ENCODE measurements at places on chromosomes 12 and 14.
A peak's percentile ranks its signal among the peaks of the same experiment; 100 is the strongest.

GRCh38 chr12:131473261-131473660, 237.6 kb upstream of the SFSWAP start:
- DNase-seq: no peak

DNA sequence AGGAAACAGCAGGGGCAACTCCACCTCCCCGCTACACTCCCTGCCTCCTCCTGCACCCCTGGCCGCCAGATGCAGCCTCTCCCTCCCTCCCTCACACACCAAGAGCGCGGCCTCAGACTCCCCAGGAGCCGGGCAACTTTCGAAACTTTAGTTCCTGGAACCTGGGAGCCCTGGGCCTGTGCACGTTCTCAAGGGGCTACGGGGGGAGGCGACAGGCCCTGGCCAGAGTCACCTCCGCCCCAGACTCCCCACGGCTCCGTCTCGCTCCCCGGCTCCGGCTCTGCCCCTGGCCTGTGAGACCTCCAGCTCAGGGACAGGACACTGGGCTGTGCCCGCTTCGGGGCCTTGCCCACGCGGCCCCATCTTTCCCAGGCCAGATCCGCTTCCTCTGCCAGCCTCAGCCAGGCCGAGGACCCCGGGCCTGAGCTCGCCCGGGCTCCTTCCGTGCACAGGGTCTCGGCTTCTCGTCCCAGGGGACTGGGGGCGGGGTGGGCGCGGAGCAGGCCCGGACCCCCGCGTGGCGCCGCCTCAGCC, 5.5 kb downstream of the AMN start:
- no peak for DNase-seq

GRCh38 chr14:91878274-91878673, 10.9 kb upstream of the TC2N start:
- no peak for DNase-seq

- DNase-seq: no peak
Observed at GRCh38 chr14:87878959-87879358, 114.0 kb downstream of the GALC start.

- peak; percentile 16 for DNase-seq
Observed at GRCh38 chr12:16385782-16386646, 38.6 kb downstream of the MGST1 start.

DNA sequence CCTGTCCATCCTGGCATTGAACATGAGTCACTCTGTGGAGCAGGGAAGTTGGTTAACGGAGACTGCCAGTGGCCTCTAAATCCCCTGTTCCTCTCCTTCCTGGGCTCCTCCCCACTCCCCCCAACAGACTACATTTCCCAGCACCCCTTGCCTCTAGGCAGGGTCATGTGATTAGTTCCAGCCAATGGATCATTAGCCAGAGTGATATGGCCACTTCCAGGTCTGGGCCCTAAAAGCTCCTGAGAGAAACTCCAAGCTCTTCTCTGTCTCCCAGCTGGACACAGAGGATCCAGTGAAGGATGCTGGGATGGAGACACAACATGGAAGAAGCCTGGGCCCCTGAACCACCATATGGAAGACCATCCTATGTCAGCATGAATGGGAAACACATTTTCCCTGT, 54.4 kb upstream of the RFLNA start:
- no peak for DNase-seq

DNA sequence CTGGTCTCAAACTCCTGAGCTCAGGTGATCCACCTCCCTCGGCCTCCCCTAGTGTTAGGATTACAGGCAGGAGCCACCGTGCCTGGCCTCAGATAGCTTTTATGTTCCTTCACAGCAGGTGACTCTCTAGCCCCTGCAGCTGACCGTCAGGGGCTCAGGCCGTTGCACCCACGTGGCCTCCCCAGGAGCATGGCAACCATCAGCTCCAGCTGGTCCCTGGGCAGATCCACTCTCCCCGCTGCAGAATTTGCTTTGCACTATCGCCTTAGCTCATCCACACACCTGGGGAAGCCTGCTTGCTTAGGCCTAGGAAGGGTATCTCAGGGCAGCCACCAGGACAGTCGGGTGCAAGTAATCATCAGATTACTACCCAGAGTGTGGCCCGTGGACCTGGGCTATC, 62.6 kb downstream of the TSPAN9 start:
- no peak for DNase-seq

DNA sequence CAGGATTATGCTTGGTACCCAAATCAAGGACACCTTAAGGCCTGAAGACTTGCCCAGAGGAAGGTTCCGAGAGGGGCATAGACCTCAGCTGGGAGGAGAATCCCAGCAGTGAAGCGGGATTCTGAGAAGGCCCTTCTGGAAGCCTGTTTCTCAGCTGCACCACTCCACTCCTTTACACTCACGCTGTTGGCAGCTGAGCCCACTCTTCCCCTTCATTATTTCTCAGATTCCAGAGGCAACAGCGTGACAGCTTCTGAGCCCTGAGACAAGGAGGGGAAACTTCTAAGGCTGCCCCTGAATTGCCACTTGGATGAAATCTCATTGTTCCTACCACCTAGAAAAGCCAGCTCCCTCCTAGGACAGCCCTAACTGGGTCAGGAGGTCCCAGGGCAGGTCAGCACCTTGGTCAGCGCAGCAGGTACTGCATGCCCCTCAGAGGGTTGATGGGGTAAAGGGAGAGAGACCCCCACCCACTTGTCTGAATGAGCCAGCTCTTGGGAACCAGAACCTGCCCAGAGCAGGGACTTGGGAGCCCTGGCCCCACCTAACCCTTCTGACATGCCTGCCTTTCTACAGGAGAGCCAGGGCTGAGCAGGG, 53.9 kb downstream of the ISCA2 start:
- DNase-seq: no peak

DNA sequence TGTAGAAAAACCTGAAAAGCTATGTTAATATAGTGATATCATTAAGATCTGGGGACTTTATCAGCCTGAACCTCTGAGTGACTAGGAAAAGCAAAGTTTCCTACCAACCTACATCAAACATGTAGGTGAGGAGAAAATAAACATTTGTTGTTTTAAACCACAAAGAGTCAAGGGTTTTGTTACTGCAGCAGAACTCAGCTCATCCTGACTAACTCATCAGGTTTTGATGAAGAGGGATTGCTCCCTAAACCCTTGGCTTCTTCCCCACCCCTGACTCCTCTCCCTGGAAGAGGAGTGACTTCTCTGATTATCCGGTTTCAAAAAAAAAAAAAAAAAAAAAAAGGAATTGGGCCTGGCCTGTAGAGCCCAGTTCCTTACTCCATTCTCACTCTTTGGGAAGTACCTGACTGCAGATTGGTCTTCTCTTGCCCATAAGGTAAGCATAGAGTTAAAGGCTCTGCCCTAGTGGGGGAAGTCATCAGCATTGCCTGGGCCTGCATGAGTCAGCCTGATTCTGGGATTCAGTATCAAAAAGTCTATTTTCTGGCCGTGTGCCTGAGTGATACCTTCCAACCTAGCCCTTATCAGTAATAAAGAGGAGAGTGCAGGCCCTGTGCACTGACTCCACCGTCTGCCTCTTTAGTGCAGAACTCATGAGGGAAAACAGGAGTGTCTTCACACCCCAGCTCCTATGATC, 16.9 kb downstream of the BDKRB1 start:
- DNase-seq: no peak

DNA sequence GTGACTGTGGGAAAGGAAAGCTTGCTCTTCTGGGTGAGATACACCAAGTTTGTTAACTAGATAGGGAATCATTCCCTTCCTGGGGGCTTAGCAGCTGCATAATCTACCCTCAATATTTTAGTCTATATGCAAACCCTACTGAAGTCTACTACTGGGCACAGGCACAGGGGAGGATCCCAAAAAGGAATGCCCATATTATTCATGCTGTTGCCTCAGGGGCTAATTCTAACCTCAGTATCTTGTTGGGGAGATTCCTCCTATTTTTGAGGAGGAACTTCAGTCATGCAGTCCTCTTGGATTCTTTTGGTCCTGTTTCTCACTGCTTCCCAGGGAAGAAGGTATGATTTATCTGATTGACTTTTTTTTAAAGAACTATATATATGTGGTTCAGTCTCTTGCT, 58.9 kb upstream of the ANKS1B start:
- DNase-seq: no peak

DNA sequence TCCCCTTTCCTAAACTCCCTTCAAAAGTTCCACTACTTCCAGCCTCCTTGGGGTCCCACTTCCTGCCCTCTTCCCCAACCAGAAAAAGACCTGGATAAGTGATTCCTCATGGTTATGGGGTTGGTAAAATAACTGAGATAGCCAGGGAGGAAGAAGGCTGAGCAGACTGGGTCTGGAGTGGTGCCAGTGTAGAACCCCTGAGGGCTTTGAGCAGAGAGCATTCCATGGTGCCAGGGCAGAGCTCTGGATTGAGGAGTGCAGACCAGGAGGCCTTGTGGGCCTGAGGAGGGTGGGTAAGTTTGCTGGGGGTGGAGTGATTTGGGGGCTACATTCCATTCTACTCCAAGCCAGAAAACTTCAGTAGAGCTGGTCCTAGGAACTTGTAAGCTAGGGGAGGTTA, 9.5 kb upstream of the CISTR start:
- no peak for DNase-seq

GRCh38 chr12:130873106-130873795, 1.4 kb downstream of the RAN start:
- DNase-seq: no peak

GRCh38 chr12:49948866-49949845, 1.4 kb upstream of the AQP2 start:
- DNase-seq: no peak

DNA sequence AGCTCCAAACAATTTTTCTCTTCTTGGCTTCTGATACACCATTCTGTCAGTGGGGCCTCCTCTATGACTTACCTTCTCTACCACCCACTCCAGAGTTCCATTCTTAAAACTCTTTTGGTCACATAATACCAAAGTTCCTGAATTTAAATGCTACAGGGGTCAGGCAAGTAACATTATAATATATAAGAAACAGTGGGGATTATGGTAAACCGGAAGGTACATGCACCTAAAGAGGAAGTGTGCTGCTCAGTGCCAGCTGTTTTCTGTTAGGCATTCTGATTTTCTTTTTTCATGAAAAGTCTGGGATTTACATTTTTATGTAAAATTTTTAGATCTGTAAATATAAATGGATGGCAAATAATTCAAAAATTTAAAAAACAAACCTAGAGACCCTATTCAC, 39.9 kb downstream of the SOS2 start:
- DNase-seq: no peak

GRCh38 chr14:77088645-77089044, 9.4 kb upstream of the CIPC start:
- DNase-seq: no peak

GRCh38 chr12:93738199-93739058, 61.3 kb downstream of the CRADD start:
- no peak for DNase-seq

DNA sequence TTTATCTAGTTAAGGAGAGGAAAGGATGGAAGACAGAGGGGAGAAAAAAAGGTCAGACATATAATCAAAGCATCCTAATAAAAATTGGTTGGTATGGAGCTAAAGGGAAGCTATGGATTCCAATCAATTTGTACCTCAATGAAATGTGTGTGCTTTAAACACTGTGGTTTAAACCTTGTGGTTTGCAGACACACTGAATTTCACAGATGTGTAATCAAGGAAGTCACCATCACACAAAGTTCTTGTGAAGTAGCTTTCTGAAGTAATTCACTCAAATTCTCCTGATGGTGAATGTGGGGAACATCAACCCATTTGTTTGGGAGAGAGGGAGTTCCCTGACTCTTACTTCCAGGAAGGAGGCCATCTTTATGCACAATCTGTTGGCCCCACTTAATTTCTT, 243.3 kb upstream of the KRR1 start:
- DNase-seq: no peak

- DNase-seq: no peak
Observed at GRCh38 chr12:68773582-68773981, 27.6 kb downstream of the SLC35E3 start.

- DNase-seq: peak; percentile 52
Observed at GRCh38 chr14:55721353-55721752, 141.3 kb downstream of the KTN1 start.

DNA sequence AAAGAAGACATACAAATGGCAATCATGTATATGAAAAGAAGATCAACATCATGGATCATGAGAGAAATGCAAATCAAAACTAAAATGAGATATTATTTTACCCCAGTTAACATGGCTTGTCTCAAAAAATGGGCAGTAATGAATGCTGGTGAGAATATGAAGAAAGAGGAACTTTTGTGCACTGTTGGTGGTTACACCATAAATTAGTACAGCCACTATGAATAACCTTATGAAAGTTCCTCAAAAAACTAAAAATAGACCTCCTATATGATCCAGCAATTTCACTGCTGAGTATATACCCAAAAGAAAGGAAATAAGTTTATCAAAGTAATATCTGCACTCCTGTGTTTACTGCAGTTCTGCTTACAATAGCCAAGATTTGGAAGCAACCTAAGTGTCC, 151.7 kb downstream of the PDZRN4 start:
- DNase-seq: no peak

DNA sequence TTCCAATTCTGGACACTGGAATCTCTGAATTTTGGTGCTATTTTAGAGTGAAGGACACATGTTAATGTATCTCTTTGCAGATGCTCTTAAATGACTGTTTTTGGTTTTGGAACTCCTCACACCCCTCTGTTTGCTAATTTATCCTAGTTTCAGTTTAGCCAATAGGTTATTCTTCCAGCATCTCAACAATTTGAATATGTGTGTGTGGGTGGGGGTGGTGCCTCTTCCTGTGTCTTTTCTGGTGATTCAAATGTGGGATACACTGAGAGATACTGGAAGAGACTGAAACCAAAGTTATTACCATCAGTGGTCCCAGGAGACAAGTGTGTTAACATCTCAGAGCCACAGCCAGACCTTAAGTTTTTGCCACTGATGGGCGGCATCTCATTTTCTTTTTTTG, 1317.4 kb upstream of the TMEM132C start:
- DNase-seq: no peak

DNA sequence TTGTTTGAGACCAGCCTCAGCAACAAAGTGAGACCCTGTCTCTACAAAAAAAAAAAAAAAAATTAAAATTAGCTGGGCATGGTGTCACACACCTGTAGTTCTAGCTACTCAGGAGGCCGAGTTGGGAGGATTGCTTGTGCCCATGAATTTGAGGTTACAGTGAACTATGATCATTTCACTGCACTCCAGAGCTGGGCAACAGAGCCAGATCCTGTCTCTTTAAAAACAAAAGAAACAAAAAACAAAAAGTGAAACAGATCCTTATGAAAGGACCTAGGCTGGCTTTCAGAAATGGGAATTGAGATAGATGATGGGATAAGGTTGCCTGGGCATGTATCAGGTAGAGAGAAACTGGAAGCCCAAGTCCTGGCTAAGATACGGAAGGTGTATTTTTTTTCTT, 13.9 kb downstream of the ACTR6 start:
- no peak for DNase-seq

DNA sequence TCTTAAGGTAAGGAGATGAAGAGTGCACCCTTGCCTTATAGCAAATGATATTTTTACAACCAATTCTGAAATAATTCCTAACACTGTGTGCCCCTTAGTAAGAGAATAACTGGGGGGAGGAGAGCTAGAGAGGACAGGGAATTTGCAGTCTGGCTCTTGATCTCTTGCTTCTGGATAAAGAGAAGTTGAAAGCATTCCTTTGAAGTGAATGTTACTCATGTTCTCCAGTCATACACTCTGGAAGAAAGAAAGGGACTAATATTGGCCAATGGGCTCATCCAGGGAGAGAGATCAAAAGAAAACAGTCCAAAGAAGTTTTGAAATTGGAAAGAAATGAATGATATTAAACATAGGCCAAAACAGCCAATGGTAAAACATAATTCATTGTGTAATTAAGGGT, 25.3 kb downstream of the C12orf75 start:
- DNase-seq: peak; percentile 24

Measured in AG04449 (cell line).